ENCODE measurements at places on chromosomes 5 and 9.

DNA sequence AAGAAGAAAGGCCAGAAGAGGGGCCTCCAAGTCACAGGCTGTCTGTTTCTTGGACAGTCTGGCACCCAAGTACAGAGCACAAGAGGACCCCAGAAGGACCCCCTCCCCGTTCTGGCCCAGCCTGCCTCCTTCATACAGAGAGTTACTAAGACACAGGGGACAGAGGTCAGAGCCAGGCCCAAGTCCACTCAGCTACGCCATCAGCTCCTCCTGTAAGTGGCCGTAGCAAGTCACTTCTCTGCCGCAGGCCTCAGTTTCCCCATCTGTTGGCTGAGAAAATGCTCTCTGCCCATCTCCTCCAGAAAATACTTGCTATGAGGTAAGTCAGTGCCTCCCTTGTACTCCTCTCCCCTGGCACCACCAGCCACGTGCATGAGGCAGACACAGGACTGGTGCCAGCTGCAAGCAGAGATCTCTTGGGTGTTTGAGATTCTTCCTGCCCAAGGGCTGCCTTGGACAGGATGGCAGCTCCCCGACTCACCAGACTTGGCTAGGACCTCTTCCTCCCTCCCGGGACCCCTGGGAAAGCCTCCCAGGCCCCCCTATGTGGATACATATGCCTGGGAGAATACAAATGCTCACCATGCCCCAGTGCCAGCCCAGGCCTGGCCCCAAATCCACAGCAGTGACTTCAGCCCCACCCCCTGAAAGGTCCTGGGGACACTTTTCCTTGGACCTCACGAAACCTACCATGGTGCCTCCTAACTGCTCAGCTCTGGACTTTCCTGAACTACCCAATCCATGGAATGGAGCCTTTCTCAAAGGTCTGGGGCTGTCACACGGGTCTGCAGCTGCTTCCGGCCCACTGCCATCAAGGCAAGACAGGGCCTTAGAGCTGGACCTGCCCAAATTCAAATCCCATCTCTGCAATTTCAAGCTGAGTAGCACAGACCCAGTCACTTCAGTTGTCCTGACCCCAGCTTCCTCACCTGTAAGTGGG, 5.1 kb downstream of the EEIG1 start:
- no peak for DNase-seq

- DNase-seq = no peak
Measured at GRCh38 chr9:126116351-126117157, 210.1 kb upstream of the MVB12B start.

- DNase-seq = no peak
Measured at GRCh38 chr5:94314460-94315131, 303.8 kb downstream of the KIAA0825 start.

GRCh38 chr5:167602067-167602466, 689.4 kb upstream of the WWC1 start:
- DNase-seq = peak; percentile 30

DNA sequence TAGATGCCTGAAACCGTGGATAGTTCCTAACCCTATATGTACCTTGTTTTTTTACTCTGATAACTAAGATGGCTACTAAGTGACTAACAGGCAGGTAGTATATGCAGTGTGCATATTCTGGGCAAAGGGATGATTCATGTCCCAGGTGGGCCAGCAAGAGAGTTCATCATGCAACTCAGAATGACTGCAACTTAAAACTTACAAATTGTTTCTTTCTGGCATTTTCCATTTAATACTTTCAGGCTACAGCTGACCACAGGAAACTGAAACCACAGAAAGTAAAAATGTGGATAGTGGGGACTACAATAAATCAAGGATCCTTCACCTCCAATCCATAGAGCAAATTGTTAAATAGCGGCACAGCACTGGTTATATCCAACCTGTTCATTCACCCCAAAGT, 30.7 kb upstream of the VCAN start:
- no peak for DNase-seq

DNA sequence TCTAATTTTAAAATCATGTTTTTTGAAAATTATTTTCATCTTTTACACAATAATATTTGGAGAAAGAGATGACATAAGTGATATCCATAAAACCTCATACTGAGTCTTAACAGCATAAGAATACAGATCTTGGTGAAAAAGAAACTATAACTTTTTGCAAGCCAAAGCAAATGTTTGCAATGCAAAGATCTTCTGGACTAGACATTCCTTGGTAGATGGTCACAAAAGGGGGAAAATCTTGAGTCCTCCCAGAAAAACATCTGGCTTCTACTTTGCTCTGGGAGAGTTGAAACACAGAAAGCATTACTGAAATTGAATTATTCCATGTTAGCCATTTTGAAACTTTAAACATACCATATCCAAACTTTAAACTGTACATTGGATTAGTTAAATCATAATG, 308.2 kb downstream of the ANXA1 start:
- DNase-seq = no peak

GRCh38 chr9:131762356-131762932, 22.6 kb upstream of the RAPGEF1 start:
- DNase-seq = no peak

GRCh38 chr5:151673421-151673820, 13.3 kb downstream of the SPARC start:
- DNase-seq = no peak

GRCh38 chr5:160419458-160420330, 813 bp upstream of the SLU7 start:
- no peak for DNase-seq

GRCh38 chr5:105619725-105620124, 2051.0 kb downstream of the EFNA5 start:
- no peak for DNase-seq

DNA sequence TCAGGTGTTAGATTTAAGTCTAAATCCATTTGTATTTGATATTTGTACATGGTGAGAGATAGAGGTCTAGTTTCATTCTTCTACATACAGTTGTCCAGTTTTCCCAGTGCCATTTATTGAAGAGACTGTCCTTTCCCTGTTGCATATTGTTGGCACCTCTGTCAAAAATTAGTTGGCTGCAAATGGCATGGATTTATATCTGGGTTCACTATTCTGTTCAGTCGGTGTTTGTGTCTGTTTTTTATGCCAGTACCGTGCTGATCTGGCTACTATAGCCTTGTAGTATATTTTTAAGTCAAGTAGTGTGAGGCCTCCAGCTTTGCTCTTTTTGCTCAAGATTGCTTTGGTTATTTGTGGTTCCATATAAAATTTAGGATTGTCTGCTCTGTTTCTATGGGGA, 176.2 kb upstream of the DMRT1 start:
- no peak for DNase-seq

DNA sequence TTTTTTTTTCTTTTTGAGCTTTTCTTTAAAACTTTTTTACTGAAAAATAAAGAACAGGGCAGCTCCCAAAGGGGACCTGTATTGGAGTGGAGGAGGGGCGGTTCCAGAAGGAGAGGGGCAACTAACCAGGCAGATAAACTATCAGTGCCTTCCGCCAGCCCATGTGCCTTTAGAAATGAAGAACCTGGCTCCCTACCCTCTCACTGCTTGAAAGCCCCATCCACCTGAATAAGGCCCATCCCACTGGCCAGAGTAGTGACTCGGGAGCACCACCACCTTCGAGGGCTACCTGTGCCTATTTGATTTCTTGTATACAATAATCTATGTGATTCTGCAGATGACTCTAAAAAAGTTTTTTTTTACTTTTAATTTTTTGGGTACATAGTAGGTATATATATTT, 276.7 kb downstream of the PSAT1 start:
- DNase-seq = no peak

GRCh38 chr9:100425758-100426157, 1.2 kb upstream of the MSANTD3 start:
- DNase-seq = no peak

DNA sequence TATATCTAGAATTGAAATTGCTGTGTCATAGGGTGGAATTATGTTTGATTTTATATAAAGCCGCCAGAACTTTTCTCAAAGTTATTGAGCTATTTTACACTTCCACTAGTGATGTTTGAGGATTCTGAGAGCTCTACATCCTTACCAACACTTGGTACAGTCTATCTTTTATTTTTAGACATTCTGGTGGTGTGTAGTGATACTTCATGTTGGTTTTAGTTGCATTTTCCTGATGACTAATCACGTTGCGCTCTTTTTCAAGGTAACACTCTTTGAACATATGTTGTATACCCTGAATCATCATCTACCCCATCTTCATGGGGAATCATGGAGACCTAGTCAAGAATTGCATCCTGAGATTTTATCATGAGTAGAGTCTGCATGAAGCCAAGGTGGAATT, 141.7 kb downstream of the NXNL2 start:
- DNase-seq = no peak

GRCh38 chr5:99187611-99188010, 258.8 kb upstream of the CHD1 start:
- no peak for DNase-seq

- no peak for DNase-seq
Measured at GRCh38 chr5:98905857-98906688, 22.7 kb downstream of the CHD1 start.
